PC-3 (cell line): ENCODE measurements at places on chromosomes 7 and 10. TPM values are rescaled to one million over a fixed set of nuclear protein-coding genes. Genes with fewer than 3 reads are reported as not detected.

Gene PARG
- total RNA-seq, result 85.4 and 89.7 TPM in 2 replicates

DNA sequence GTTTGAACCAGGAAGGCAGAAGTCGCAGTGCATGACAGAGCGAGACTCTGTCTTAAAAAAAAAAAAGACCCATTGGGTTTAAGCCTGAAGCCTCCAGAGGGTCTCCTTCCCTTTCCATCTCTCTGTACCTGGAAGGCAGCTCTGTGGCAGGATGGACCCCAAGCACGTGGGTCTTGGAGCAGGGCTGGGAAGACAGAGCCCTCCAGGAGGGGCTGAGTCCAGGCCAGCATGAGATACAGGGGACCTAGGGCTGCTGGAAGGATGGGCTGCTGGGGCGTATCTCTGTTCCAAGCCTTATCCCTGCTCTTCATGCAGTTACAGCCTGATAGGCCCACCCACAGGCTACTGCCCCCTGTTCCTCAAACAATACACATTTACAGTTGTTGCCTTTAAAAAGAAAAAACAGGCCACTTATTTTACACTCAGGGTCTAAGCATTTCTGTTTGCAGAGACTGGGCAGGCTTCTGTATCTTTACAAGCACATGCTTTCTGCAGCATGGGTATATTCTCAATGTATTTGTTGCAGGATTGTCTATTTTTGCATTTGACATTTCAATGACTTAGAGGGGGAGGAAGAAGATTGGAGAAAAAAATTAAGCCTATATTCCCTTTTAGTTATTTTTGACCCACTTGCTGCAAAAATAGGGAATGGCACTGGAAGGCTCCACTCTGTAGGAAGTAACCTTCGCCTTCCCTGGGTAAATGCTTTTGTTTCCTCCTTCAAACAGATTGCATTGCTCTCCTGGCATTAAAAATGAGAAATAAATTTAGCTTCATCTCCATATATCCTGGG lies 60.1 kb downstream of the FAM171A1 start:
- no peak overlapping the region for H3K27ac ChIP-seq
- no peaks in the 10 kb centered on the region for H3K27me3 ChIP-seq
- H3K36me3 ChIP-seq, result no peaks in the 10 kb centered on the region
- no peak for DNase-seq

DNA sequence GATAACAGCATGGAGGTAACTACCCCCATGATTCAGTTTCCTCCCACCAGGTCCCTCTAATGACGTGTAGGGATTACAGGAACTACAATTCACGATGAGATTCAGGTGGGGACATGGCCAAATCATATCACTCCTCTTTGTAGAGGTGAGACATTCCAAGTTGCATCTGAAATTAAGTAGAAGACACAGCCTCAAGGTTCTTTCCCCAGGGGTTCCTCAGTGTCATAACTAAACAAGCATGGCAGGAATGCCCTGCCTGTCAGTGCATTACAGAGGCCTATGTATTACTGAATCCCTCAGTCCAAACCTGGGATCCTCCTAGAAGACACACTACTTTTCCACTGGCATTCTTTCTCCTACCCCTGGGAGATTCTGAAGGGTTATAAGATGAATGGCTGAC lies 42.6 kb upstream of the WNT16 start:
- DNase-seq, result no peak
- peaks cover 12% of the 10 kb centered on the region; the same call in 1 of the 2 replicates for H3K4me1 ChIP-seq
- no peak overlapping the region for H3K4me3 ChIP-seq

DNA sequence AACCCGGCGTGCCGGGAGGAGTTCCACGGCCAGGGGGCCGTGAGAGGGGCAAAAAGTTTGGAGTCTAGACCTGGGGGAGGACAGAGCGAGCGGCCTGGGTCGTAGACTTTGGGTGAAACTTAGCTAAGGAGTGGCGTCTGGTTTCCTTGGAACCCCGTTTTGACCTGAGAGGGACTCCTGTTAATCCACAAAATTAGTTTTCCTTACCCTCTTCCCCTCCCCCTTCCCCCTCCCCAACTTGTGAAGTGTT lies 574 bp downstream of the MARCHF5 start:
- H3K36me3 ChIP-seq, result peaks cover 8% of the 10 kb centered on the region; the same call in 1 of the 2 replicates
- DNase-seq, result no peak
- H3K4me3 ChIP-seq, result peak overlapping the region; percentile 85
- peak overlapping the region; percentile 57 for H3K27ac ChIP-seq
- H3K4me1 ChIP-seq, result 0 out of 2 replicates have a peak, but pooled peaks cover 6% of the 10 kb centered on the region

DNA sequence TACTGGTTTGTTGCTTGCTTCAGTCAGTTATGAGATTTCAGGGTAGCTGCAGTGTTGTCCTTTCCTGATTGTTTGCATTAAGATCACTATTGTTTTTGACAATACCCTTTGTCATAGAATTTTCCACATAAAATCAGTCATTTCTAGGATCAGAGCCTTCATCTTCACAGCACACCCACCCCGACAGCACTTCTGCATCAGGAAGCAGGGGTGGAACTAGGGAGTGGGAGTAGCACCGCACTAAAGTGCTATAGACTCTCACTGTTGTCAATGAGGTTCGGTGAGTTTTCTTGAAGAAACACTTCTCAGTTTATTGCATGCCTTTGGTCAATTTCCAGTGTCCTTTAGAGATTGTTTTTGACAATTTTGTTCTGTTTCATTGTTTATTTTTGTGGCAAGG lies 632.5 kb downstream of the AUTS2 start:
- no peak overlapping the region for H3K4me3 ChIP-seq
- H3K27ac ChIP-seq, result no peak overlapping the region
- no peaks in the 10 kb centered on the region for H3K27me3 ChIP-seq
- no peak for DNase-seq
- H3K4me1 ChIP-seq, result no peaks in the 10 kb centered on the region
- no peaks in the 10 kb centered on the region for H3K36me3 ChIP-seq
